ENCODE measurements at places on chromosomes 1 and 21. TPM values are rescaled to one million over a fixed set of nuclear protein-coding genes. Genes with fewer than 3 reads are reported as not detected.

The SAMSN1 gene
- 27.1 TPM for total RNA-seq

- DNase-seq = no peak
Observed at GRCh38 chr1:87134061-87134460, 194.6 kb upstream of the LMO4 start.

DNA sequence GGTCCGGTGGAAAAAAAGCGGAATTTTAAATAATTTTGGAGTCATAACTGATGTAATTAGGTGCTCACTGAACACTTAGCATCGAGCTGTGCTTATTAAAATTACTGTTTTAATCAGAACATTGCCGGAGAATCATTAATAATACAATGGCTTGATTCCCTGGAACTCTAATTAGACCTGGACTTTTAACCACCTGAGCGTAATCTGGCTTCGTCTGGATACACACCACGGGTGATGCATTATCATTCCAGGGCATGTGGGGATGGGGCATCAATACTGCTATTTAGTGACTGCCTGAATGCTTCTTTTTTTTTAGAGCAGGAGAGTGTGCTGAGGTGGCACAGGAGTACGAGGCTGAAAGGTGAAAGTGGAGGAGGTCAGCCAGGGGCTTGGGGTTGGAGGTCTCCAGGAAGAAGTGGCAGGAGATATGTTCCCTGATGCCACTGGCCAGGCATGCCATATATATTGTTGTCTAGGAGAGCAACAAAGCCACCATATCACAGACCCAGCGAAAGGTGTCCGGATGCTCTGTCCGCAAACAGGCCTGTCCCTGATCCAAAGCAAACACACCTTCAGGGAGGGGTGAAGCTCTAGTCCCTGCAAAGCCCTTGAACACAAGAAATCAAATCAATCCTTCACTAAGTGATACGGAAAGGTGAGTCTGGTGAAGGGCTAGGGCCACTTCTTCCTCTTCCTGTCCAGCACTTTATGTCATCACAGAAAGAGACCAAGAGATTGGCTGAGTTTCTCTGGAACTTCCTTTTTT lies 125.2 kb downstream of the PLXNA2 start:
- DNase-seq = no peak

DNA sequence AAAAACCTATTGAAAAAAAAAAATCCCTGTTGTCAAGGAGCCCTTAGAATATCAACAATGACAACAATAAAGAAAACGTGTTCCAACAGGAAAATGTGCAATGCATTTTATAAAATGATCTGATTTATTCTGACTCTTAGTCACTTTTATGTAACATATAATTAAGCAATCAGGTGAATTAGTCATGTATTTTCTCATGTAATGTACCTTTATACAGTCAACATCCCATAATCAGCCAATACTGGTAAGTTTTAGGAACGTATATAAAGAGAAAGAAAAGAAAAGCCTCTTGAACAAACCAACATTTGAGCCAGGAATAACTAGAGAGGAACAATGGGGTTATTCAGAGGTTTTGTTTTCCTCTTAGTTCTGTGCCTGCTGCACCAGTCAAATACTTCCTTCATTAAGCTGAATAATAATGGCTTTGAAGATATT lies at the start of gene CLCA4:
Gene CLCA4, plus strand, starts transcription at position 292 of the 435 bp plus-strand sequence. Its CDS starts 42 bp downstream, at position 334.
- DNase-seq = no peak

DNA sequence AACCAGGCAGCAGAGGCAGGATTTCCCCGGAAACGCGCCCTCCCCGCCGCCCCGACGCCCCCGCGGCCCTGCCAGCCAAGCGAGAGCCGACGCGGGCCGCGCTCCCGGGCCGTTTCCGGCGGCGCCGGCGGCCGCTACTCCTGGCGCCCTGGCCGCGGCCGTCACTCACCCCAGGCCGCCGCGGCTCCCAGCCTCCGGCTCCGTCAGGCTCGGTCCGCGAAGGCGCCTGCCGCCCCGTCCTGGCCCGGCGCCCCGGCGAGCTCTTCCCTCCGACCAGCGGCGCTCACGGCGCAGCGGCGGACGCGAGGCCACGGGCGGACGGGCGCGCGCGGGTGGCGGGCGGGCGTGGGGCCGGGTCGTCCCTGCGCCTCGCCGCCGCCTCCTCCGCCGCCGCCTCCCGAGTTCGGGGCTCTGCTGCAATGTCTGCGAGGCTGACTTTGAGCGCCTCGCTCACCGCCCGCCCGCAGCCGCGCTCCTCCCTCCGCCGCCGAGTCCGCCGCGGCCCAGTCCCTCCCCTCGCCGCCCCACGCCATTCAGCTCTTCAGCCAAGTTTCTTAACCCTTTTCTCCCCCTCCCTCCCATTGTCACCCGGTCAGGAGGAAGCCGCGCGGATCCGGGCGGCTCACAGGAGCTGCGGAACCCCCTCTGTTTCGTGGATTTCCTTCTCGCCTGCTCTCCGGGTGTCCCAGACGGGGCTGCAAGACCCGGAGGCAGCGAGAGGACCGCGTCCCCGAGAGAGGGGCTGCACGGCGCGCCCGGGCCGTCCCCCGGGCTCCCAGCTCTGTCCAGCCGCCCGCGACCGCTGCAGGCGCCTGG lies at the start of gene NRIP1:
Gene NRIP1, minus strand, starts transcription at position 425 of the 816 bp plus-strand sequence. CDS start 96,808 bp downstream, outside the sequence.
- DNase-seq = peak; percentile 98

The LMOD1 gene
- 16.6 TPM for total RNA-seq

DNA sequence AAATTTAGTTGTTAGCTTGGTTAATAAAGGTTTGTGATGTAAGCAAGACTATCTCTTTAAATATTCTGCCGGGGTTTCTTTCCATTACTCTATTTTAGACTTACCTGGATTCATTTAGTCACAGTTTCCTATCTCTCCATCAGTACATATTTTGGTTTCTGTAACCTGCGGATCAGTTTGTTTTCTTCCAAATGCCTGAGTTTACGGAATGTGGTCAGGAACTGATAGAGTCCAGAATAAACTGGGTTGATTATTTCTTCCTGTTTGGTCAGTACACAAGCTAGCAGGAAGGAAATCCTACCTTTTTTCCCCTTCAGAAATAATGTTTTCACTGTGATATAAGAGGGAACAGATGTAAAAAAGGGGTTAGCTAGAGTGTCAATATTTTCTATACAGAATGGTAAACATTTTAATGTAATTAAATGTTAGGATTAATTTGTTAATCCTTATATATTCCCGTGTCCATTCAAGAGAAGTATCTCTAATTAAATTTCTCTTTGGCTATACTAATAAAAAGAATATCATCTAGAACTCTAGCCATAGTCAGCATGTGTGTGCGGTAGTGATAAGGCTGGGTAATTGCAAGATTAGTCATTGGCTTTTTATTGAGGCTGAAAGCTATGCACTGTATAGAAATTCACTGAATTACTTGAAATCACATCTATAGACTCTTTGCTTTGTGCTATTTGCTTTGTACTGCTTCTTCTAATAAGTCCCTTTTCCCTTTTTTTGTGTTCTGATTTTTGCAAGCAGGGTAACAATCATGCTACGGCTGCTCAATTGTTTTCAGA lies 144.7 kb upstream of the ADGRL4 start:
- no peak for DNase-seq

DNA sequence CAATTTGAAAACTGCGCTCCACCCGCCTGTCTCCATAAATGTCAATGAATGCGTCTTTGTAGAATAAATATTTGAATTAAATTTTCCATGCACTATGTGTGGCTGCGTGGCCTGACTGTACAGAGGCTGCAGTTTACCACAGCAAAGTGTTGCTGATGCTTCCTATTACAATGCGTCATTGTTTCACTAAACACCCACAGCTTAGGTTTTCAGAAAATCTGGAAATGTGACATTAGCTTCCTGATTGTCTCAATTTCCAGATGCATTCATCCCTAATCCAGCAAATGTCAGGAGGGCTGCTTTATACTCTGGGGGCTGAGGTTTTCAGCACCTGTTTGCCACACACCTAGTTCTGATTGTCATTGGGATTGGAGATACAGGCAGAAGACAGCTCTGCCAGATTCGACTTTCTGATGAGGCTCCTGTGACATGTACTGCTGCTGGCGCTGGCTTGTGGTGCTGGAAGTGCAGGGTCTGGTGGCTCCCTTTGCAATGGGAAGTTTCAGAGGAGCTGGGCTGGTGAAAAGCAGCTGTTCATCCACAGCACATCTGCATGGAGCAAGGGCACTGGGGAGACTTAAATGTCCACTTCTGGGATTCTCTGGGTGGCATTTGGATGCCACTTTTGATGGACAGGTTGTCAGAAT lies 40.0 kb downstream of the URB2 start:
- no peak for DNase-seq

DNA sequence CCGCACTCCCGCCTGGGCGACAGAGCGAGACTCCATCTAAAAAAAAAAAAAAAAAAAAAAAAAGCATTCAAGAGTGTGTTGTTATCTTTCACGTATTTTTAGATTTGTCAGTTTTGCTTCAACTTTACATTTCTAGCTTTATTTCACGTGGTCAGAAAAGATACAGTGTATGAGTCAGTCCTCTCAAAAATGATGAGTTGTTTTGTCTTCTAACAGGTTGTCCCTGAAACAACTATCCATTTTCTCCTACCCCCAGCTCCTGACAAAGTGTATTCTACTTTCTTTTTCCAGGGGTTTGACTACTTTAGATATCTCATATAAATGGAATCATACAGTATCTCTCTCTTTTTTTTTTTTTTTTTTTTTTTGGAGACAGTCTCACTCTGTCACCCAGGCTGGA lies 5.5 kb upstream of the ZNF695 start:
- DNase-seq = no peak

DNA sequence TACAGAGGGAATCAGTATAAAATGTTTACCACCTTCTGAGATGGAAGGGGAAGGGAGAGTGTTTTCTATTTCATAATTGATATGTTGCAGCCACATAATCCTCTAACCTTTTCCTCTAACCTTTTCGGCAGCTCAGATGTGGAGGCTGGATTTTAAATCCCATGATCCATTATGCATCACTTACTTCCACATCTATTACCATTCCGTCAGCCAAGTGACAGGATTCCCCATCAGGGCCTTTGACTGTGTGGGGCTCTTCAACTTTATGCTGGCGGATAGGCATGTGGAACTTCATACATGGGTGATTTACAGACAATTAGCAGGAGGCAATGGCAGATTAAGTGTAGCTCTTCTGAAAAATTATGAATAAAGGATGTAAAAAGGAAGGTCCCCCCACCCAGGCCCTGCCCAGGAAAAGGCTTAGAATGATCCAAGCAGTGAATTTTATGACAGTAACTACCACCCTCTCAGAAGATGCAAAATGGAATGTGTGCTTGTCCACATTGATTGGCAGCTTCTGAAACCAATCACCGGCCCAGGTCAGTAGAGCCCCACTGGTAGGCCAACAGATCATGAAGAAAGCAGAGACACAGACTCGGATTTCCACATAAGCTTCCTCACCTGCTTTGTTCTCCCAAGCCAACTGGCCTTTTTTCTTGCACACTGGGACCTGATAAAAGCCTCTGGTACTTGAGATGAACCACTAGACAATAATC lies 147.0 kb downstream of the ST6GALNAC5 start:
- DNase-seq = no peak

- no peak for DNase-seq
Observed at GRCh38 chr1:164716992-164717703, 158.2 kb downstream of the PBX1 start.

GRCh38 chr1:11107599-11107998 lies 7.9 kb upstream of the EXOSC10 start:
- DNase-seq = no peak

DNA sequence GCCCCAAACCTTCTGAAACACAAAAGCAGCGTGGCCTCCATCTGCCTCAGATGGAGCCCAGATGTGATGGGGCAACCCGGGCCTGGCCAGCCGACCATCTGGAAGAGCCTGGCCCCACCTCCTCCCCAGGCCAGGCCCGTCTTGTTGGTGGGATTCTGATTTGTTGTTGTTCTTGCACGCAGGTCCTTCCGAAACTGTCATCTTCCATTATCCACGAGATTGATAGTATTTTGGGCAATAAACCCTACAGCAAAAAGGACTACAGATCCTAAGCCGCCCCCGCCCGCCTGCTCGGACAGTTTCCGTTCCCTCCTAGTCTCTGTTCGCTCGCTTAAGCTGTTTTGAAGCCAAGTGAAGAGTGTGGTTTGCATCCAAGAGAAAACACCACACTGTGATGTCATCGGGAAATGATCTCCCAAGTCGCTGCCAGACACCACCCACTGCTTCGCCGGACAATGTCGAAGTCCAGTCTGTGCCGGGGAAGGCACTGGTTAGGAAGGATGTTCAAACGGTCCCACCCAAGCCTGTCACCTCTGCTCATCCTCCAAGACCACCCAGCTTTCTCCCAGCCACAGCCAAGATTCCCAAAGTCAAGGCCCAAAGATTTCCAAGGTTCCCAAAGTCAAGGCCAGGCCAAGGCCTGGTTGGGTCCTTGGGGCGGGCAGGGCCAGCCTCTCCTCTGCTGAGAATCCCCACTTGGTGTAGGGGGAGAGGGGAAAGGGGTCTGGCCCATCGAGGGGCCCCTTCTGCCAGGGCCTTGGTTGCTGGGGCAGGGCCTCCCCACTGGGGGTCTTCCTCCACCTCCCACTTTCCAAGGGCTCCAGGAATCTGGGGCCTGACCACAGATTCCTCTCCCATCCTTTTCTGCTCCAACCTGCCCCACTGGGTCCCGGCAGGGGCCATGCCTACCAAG lies 52.9 kb downstream of the KCNAB2 start:
- no peak for DNase-seq

GRCh38 chr21:44836666-44837471 lies 19.0 kb upstream of the SUMO3 start:
- DNase-seq = peak; percentile 68

The RIPPLY3 gene
- total RNA-seq = not detected

The NR1I3 gene
- not detected for total RNA-seq

The HSPA6 gene
- total RNA-seq = 37.7 TPM

DNA sequence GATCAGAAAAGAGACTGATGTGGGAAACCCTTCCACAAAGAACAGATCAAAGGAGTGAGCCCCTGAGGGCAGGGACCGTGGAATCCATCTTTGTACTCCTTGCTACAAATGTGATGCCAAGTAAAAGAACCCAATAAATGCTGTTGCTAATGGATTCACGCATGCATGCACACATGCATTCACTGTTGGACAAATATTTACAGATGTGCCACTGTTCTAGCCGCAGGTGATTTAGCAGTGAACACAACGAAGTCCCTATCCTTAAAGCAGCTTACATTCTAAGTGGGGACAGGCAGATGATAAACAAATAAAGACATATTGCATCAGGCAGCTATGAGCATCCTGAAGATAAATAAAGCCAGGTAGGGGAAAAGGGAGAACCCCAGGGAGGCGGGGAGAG lies 67.8 kb downstream of the ITPKB start:
- no peak for DNase-seq

The SMCP gene
- not detected for total RNA-seq

DNA sequence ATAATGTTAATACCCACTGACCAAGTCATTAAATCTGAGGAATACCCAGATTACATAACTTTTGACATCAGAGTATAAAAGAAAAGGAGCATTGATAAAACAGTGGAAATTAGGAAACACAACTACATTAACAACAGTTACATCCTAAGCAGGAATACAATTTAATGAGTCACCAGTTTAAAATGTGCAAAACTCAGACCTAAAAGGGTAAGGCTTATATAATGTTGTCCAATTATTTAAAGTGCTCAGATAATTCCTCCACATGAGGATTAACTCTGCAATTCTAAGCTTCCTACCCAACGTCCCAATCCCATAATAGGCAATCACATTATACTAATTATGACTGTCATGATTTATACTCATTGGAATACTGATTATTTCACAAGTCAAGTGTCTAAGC lies 50.5 kb downstream of the ABL2 start:
- no peak for DNase-seq

GRCh38 chr1:200302192-200302920 lies 107.5 kb downstream of the ZNF281 start:
- DNase-seq = peak; percentile 90

All from upper lobe of left lung (tissue), 6 donors.